ENCODE measurements at places on chromosomes 3 and 15.

- DNase-seq: no peak
Measured at GRCh38 chr15:92092289-92093105, 239.0 kb downstream of the SLCO3A1 start.

DNA sequence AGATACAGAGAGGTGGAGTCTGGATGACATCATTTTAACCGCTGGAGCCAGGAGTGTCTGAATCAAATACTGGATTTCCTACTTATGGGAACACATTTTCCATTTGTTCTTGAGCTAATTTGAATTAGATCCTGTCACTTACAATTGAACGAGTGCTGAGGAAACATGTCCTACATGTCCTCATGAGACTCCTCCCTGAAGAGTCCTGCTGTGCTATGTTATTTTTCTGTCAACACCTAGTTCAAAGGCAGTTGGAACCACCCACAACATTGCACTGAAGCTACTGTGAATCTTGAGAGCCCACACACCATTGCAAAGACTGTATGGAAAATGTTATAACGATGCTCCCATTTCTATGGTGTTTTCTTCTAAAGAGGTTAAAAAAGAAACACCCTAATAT is 123.5 kb upstream of the CRBN start:
- DNase-seq: no peak

DNA sequence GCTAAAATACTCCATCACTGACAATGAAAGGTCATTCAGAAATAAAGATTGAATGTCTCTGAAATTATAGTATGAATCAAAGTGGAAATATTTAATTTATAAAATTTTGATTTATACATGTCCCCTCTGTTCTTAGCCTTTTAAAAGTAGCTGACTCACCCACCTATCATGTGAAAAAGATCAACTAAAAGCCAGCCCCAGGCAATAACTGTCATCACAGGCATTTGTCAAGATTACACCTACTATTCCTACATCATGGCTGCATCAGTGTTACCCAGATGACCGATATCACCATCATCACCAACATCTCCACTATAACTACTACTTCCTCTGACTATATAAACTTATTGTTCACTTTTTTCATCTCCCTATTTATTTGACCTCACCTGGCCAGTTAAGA is 14.3 kb upstream of the PIK3R4 start:
- no peak for DNase-seq

DNA sequence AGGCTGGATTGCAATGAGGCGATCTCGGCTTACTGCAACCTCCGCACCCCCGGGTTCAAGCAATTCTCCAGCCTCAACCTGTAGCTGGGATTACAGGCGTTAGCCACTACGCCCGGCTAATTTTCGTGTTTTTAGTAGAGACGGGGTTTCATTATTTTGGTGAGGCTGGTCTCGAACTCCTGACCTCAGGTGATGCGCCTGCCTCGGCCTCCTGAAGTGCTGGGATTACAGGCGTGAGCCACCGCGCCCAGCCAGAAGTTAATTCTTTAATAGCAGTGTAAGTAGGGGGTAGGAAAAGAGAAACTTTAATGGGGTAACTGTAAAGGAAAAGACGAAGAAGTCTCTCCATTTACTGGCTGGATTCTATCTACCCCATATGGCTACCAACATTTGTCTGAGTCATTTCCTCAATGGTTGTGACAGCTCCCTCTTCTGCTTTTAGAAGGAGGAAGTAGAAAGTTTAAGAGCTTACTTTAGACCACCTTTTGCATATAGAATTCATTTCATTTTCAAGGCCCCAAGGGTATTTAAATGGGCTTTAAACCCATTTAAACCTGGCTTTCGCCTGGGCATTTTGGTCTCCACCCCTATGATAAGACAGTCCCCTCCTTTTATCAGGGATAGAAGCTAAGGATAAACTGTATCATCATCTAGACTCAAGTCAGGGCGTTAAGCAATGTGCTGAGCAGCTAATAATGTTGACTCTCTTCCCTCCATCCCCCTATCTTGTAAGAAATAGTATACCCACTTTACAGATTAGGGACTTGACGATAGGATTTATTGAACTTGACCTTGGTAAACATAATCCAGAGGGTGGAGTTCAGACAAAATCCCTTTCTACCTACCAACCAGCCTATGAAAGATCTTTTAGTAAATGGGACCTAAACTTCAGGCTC is 1.1 kb upstream of the CDV3 start:
- DNase-seq: no peak

DNA sequence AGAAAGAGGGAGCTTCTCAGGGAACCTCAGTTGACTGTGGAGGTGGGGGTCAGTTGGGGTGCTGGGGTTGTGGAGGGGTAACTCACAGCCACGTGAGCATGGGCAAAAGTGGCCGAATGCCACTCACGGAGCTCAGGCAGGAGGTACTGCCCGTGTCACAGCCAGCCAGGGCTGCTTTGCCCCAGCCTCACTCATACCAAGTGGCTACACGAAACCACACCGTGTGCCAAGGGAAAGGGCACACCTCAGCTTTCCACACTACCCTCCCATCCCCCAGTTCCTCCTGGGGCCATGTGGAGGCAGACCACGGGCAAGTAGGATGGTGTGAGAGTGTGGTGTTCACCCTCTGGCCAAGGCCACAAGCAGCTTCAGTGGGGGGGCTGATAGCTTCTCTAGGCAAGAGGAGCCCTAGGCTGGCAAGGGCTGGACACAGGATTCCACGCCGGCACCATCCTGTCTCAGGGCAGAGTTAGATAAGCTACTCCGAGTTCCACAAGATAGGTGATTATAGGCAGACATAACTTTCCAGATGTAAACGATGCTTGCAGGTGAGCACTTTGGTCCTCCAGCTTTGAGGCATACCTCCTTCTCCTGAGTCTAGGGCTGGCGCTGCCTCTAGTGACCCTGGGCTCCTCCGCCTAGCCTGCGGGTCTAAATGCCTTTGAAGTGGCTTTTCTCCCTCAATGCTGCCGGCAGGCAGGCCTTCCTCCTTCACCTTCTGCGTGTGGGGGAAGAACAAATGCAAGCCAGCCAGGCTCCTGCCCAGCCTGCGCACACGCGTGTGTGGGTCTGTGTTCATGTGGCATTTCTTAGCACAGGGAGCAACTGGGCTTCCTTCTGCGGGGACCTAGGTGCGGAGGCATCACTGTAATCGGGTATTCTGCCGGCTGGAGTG is 25.0 kb downstream of the RGMA start:
- no peak for DNase-seq

DNA sequence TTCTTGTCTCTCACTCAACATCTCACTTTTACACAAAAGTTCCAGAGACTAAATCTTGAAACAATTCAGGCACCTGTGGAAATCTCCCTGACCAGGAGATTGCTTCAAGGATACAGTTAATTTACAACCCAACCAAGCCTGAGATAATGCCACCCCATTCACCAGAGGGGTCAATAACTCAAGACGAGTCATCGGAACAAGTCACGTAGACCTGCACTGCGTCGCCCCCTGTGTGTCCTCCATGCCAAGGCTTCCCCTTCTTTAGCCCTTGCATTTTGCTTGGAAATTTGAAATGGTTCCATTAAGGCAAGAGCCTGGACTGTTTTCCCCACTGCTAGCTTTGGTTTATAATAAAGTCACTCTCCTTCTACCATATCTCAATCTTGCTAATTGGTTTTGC is 129.0 kb upstream of the NEO1 start:
- DNase-seq: no peak

DNA sequence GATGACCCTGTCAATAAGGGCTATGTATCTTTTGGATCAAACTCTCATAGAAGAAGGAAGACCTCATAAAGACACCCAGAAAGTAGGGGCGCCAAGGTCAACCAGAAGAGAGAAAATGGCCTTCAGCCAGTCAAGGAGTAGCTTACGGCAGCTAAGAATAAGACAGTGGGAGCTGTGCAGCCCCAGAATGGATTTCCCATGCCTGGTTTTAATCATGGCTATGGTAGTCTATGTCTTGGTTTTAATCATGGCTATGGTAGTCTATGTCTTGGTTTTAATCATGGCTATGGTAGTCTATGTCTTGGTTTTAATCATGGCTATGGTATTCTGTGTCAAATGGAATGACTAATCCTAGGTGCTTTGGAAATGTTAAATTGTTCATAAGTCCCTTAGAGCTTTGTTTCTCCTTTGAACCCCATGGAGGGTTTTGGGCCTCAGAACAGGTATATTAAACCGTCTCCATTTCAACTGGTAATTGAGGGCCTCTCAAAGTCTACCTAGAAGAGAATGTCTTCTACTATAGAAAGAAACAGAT is 742.0 kb upstream of the CFAP20DC start:
- no peak for DNase-seq

GRCh38 chr3:67292356-67293121 is 294.4 kb downstream of the KBTBD8 start:
- no peak for DNase-seq

DNA sequence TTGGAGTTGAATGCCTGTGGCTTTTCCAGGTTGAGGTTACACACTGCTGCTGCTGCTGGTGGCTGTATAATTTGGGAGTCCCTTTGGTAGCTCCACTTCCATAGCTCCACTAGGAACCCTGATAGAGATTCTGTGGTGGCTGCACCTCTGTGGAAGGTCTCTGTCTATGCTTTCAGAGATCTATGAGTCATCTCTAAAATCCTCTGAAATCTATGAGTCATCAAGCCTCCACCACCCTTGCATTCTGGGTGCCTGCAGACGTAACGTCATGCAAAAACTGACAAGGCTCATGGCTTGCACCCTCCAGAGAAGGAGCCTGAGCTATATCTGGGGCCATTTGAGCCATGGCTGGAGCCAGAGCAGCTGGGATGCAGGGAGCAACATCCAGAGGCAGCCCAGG is 1037.0 kb upstream of the CFAP20DC start:
- DNase-seq: no peak

GRCh38 chr3:49465270-49466034 is 4.6 kb upstream of the DAG1 start:
- no peak for DNase-seq

- DNase-seq: no peak
Measured at GRCh38 chr15:29226436-29227208, 43.0 kb downstream of the NSMCE3 start.

GRCh38 chr3:179149406-179149867 is 1.3 kb downstream of the PIK3CA start:
- DNase-seq: no peak

- no peak for DNase-seq
Measured at GRCh38 chr3:160686955-160687535, 10.1 kb downstream of the ARL14 start.

GRCh38 chr15:51195459-51195858 is 100.8 kb upstream of the TNFAIP8L3 start:
- DNase-seq: no peak

DNA sequence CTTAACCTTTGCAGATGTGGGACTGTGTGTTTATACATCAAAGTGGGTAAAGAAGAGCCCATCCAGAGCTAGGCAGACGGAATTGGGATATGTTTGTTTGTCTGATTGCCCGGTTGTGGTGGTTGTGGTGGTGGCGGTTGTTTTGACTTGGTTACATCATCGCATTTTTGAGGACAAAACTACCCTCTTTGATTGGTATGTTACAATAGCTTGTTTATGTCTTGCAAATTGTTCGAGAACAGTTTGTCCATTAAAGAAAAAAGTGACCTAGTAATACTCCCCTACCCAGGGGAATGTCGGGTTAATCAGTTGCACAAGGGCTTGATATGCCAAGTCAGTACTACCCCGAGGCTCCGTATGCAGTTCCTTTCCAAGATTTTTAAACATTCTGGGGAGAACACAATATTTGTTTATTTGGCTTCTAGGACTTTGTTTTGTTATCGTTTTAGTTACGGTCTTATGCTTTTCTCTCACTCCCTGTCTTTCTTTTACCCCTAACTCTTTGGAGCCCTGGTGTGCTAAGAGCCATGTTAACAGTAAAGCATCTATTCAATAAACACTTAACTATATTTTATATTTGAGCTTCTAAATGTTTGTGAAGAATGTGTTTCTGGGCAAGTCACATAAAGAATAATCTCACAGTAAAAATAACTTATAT is 315.4 kb downstream of the LPP start:
- DNase-seq: no peak

DNA sequence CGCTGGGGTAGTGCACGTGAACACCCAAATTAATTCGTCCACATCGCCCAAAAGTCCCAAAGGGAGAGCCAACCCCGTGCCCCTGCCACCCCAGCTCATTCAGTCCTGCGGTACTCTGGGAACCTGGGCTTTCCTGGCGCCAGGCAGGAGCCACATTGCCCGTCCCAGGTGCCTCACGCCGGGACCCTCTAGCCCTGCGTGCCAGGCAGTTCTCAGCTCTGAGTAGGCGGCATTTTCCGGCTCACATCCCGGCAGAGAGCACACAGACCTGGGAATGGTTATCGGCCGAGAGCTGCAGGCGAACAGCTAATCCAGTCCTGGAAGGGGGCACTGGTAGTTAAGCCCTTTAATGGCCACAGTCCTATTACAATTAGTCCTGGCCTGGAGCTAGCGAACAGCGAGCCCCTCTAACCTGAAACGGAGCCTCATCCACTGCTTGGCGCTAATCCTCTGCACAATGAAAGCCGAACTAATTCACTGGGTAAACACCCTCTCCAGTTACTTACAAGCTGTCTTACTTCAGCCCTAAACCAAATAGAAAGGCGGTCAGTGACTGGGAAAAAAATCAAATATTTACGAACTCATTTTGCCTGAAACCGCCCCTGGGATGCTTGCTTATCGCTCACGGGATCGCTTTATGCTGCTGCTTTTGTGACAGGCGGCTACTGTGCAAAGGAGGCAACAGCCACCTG is 254.6 kb upstream of the SOX14 start:
- DNase-seq: peak; percentile 46

- DNase-seq: no peak
Measured at GRCh38 chr3:100779480-100779879, 70.2 kb downstream of the TFG start.

DNA sequence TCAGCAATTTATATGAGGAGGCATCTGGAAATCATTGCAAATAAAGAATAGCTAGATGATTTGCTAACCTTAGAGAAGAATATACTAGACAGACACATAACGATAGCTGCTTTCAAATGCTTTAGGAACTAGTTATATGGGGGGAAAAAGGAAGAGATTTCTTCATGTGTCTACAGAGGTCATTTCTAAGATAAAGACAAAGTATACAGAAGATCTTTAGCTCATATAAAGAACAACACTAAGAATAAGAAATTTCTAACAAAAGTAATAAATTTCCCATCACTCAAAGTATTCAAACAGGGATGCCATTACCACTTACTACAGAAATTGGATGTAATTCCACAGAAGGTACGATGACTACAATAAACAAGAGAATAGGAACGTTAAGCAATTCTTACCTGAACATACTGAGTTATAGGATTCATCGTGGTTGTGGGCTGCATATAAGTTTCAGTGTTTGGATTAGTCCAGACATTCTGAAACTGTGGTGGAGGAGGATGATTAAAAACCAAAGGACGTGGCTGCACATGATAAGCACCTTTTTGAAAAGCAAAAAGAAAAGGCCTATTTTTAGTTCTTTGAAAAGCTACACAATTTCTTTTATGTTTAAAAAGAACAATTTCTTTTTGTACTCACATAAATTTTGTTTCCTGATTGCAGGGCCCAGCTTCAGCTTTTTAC is 8.7 kb downstream of the DAZL start:
- DNase-seq: no peak

DNA sequence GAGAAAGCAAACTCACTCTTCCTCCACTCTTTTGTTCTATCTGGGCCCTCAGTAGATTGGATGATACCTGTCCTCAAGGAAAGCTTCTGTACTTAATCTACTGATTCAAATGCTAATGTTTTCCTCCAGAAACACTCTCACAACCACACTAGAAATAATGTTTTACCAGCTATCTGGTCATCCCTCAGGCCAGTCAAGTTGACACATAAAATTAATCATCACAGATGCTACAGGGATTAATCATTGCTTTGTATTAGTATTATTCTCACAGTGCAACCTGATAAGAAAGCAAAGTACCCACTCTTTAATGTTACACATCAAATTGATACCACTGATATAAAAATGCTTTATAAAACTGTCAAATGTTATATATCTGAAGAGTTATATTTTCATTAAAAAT is 52.9 kb upstream of the ARL6 start:
- no peak for DNase-seq

- DNase-seq: no peak
Measured at GRCh38 chr3:170159459-170159858, 22.1 kb downstream of the PHC3 start.

All from SK-N-DZ (cell line).